NCI-H2171 treated with DMSO at 0.1 percent for 48 hours (cell line): ENCODE measurements at places on chromosomes 16 and 17.

DNA sequence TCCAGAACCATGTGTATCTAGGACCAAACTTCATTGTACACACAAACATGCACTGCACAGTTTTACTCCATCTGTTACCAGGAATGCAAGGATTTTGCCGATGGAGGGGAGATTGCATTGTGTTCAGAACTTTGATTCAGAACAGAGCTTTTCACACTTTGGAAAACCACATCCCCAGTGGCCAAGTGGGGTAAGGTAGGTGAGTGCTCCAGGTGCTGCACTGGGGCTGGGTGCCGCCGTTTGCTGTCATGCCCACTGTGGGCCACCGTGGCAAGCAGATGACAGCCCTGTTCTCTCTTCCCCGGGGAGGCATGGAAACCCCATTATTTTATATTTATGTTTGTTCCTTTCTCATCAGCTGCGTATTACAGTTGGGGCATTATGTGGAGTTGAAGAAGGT is 29.3 kb upstream of the JPH3 start:
- DNase-seq, result no peak

DNA sequence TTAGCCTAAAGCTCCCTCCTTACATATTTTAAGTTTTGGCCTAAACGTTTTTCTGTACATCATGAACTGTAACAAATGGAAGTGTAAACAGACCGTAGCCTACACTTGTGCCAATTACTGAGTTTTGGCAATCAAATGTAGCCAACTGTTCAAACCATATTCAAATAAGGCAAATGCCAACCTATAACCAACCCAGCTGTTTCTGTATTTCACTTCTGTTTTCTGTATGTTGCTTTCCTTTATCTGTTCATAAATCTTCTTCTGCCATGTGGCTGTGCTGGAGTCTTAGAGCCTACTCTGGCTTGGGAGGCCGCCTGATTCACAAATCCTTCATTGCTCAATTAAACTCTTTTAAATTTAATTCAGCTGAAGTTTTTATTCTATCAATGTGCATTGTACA is 6.9 kb upstream of the C16orf78 start:
- DNase-seq, result peak; percentile 81

GRCh38 chr16:19289811-19290485 is 4.4 kb downstream of the CLEC19A start:
- peak; percentile 50 for DNase-seq

DNA sequence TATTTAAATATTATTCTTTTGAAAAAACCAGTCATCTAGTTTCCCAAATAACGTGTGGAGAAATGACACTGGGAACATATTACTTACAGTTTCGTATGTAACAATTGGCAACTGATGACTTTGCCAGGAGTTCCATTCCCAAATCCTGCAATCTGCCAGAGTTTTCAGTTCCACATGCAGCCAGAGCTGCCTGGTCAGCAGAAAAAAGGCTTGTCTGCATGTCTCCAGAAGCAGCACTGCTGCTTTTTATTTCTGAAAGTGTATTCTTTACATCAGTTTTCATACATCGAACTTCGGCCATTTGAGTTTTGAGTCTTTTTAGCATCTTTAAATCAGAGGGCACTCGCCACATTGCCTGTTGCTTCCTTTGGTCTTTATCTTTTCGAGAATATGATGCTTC is 78.4 kb downstream of the TRIM37 start:
- no peak for DNase-seq

- DNase-seq, result peak; percentile 87
Observed at GRCh38 chr16:89170346-89171215, 967 bp upstream of the CDH15 start.

GRCh38 chr17:7356072-7356549 is 1.2 kb downstream of the TMEM95 start:
- DNase-seq, result no peak

DNA sequence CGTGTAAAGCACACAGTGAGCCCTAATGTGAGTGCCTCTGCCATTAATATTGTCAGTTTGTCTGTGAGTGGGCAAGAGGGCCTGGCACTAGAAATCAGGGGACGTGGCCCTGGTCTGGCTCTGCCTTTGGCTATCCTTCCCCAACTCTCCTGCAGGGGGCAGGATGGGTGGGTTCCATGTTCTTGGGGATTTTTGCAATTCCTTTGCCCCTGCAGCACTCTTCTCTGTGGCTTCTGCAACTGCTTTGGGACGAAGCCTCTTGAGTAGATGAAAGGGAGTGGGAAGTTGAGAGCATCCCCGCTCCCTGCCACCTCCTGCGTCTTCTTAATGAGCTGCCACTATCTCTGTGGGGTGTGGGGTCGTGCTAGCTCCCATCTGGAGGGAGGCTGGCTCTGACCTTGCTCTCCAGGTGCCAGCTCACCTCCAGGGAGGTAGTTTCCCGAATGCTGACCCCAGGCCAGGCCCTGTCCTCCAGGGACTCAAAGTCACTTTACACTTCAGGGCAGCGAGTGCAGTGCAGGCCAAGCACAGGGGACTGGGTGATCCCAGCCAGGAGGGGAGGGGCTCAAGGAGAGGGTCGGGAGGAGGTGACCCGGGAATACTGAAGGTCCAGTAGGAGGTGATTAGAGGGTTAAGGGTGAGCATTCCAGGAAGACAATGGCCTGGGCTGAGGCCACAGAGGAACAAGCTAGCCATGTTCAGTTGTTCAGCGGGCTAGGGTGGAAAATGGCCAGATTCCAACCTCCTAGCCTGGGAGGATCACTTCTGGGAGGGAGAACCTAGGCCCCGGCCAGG is 121.0 kb upstream of the NLRP1 start:
- DNase-seq, result no peak

GRCh38 chr16:60882816-60883215 is 1153.4 kb downstream of the CDH8 start:
- no peak for DNase-seq

- no peak for DNase-seq
Observed at GRCh38 chr16:69745232-69745612, 9.5 kb downstream of the NOB1 start.

- DNase-seq, result no peak
Observed at GRCh38 chr17:48561884-48562810, 16.0 kb downstream of the HOXB4 start.

- DNase-seq, result no peak
Observed at GRCh38 chr17:30375661-30376060, 3.1 kb upstream of the CPD start.

DNA sequence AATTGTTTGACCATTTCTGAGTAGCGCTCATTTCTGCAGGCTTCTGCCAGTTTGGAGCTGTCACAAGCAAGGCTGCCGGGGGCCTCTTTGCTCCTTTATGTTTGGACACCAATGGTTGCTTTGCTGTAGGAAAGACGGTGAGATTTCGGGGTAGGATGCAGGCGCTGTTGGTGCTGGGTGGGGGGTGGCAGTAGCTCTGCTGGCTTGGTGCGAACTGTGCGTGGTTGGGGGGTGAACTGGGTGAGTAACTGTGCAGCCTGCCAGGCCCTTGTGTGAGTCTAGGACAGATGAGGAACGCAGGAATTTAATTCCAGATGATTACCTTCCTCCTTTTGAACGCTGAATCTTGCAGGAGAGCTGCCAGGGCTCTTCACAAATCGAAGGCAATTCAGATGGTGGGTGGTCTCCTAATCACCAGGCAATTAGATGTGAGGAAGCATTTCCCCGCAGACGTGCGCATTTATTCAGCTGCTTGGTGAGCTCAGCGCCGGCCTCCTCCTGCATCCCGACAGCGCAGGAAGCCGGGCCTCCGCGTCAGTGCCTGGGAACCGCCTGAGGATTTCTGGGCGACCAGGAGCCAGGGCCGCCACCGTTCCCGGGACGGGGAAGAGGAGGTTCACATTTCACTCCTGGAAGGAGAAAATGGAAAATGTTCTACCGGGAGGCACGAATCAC is 154.4 kb downstream of the FOXL1 start:
- DNase-seq, result no peak

- DNase-seq, result no peak
Observed at GRCh38 chr17:38330941-38331411, 12.8 kb downstream of the GPR179 start.

DNA sequence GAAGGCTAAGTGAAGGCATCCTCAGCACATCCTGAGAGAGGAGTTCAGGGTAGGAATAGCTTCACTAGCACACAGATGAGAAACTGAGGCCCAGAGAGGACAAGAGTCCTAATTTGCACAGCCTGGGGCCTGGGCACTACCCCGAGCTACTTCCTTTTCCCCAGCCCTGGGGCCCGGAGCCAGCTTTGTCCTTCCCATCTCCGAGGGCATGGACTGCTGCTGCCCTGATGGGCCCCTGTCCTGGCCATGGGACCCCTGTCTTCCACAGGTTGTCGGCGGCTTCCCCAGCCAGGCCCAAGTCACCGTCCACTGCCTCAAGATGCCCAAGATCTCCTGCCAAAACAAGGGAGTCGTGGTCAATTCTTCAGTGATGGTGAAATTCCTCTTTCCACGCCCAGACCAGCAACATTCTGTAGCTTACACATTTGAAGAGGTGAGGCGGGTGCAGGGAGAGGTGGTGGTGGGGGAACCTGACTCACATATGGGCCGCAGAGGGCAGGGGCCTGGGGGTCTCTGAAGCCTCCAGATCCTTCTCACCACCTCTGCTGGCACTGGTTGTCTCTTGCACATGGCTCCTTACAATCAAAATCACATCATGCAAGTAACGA is 11.4 kb upstream of the NLRC5 start:
- DNase-seq, result no peak

DNA sequence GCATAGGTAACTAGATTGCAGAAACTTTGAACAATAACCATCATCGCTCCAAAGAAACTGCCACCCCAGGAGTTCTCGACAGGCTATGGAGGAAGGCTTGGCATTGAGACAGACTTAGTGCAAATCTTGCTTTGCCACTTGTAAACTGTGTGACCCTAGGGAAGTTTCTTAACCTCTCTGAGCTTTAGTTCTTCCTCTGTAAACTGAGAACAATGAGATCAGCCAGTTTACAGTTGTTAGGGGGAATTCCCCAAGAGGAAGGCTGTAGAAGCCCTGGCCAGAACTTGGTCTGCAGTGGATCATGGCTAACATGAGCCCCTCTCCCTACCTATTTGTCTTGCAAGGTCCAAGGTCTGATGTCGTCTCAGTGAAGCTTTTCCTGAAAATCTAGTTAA is 78.9 kb downstream of the NT5M start:
- no peak for DNase-seq

- DNase-seq, result no peak
Observed at GRCh38 chr16:69935278-69935711, 15.8 kb upstream of the CLEC18A start.

DNA sequence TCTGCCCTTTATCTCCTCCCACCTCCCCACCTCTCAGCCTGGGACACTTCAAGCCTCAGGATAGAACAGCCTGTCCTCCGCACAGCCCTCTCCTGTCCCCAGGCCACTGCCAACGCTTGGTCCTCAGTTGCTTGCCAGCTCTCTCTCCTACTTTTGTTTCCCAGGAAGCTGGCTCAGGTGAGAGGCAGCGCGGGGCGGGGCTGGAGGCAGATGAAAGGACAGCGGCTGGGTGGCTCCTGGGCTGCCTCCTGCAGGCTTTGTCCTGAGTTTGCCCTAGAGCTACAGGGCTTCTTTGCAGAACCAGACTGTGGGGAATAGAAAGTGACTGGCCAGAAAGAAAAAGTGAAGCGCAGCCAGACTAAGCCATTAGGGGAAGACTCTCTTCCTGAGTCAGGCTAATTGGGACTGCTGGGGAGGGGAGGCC is 48.2 kb upstream of the CDC42EP4 start:
- DNase-seq, result no peak

DNA sequence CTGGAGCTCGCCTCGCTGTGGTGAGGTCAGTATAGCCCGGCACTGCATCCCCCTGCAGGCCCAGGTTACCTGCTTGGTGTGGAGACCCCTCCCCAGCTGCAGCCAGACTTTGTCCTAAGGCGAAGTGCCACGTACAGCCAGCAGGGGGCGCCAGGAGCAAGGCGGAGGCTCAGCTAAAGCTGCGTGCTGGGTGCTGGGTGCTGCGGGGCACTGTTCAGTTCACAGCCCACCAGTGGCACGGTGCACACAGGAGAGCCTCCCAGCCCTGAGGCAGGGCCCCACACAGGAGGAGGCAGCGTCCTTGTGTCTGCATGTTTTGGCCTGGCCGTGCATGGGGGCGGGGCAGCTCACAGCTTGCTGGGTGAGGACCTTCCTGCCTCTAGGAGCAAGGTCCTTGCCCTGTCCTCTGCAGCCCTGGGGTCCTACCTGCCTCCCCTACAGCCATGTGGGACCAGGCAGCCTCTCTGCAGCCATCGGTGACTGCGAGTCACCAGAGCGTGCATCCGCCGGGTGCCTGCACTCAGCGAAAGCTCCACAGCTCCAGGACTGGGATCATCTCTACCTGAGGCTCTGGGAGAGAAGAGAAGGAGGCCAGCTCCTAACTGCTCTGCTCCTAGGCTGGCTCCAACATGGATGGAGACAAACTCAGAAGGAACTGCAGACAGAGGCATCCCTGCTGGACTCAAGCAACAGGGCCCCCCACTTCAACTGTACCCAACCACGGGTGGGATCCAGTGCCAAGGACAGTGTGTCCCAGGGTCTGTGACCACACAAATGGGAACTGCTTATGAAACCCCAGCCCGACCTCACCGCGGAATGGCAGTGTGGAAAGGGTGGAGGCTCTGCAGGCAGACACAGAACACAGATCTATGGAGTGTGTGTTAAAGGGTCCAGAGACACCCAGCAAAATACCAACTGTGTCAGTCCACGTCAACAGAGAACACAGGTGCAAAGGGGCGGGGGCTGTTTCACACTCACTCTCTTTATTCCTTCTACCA is 19.0 kb downstream of the SLC7A5 start:
- DNase-seq, result peak; percentile 46

DNA sequence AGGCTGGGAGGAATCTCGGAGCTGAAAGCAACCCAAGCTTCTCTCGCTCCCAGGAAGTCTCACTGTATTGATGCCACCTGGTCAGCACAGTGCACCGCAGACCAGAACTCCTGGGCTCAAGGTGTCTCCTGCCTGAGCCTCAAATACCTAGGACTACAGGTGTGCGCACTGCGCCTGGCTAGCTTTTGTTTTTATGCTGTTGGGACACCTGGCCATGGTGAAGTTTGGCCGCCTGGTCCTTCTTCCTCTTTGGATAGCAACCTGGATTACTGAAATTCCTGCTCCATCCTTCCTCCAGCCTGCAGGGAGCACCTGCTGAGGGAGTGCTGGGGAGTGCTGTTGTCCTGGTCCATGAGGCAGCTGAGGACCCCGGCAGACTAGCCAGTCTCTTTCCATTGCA is 56.6 kb downstream of the COTL1 start:
- no peak for DNase-seq

DNA sequence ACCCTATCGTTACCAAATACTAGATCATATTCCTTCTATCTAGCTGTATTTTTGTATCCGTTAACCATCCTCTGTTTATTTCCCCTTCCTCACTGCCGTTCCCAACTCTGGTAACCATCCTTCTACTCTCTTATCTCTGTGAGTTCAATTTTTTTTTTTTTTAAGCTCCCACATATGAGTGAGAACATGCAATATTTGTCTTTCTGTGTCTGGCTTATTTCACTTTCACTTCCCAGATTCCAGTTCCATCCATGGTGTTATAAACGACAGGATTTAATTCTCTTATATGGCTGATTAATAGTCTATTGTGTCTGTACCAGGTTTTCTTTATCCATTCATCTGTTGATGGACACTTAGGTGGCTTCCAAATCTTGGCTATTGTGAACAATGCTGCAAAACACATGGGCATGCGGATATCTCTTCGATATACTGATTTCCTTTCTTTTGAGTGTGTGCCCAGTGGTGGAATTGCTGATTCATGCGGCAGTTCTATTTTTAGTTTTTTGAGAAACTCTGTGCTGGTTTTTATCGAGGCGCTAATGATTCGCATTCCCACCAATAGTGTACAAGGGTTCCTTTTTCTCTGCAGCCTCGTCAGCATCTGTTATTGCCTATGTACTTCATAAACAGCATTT is 599.6 kb downstream of the TMEM114 start:
- DNase-seq, result no peak
